ENCODE measurements at places on chromosomes 12 and 14. TPM values are rescaled to one million over a fixed set of nuclear protein-coding genes. Genes with fewer than 3 reads are reported as not detected.

GRCh38 chr14:72611506-72611905, 282.4 kb downstream of the DPF3 start:
- no peak for DNase-seq

DNA sequence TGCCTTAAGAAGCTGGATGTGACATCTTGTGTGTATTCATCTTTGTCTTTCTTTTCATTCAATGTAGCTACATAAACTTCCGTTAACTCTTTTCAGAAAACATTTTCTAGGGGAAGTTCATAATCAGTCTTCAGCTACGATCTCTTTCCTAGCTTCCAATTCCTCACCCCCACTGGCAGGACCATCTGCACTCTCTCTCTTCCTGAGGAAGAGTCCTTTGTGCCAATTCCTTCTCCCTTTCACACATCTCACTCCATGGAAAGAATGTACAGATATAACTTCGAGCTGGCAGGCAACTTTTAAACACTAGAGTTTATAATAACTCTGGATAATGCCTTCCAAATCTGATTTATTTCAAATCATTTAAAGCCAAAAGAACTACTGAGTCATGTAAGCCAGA, 495.7 kb downstream of the GALC start:
- no peak for DNase-seq

The INHBC gene
- total RNA-seq = not detected

The PABPN1 gene
- total RNA-seq = 94.9 TPM

DNA sequence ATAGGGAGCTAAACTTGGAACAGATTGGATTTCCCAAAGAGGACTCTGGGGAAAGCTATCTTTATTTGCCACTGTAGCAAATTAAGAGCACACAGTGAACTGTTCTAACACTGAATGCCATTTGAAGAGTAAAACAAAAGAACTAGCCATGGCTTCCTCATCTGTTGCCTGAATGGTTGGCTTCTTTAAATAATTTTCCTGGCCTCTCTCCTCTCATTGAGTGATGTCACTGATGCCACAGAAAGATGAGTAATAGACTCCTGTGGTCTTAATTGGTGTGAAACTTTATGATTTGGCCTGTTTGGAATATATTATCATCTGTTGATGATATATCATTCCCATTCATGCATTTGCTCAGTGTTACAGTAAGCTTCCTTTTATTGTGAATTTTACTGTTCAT, 42.5 kb downstream of the WDR20 start:
- no peak for DNase-seq

The GLIPR1L1 gene
- not detected for total RNA-seq

The BICDL1 gene
- 22.3 TPM for total RNA-seq

DNA sequence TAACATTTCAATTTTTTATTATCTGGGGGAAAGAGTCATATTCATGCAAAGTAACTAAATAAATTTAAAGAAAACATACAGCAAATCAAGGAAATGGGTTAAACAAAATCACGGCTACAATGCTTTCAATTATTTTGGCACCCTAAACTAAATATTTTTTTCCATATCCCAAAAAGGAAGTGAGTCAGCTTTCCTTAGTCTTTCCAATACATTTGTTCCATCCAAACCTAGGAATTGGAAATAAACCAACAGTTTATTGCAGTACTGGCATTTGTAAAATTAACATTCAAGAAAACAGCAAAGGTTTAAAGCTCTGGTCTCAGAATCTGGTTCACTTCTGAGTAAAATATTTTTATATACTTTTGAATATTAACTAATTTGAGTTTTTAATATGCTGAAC, 89.2 kb downstream of the BCL2L14 start:
- DNase-seq = no peak

DNA sequence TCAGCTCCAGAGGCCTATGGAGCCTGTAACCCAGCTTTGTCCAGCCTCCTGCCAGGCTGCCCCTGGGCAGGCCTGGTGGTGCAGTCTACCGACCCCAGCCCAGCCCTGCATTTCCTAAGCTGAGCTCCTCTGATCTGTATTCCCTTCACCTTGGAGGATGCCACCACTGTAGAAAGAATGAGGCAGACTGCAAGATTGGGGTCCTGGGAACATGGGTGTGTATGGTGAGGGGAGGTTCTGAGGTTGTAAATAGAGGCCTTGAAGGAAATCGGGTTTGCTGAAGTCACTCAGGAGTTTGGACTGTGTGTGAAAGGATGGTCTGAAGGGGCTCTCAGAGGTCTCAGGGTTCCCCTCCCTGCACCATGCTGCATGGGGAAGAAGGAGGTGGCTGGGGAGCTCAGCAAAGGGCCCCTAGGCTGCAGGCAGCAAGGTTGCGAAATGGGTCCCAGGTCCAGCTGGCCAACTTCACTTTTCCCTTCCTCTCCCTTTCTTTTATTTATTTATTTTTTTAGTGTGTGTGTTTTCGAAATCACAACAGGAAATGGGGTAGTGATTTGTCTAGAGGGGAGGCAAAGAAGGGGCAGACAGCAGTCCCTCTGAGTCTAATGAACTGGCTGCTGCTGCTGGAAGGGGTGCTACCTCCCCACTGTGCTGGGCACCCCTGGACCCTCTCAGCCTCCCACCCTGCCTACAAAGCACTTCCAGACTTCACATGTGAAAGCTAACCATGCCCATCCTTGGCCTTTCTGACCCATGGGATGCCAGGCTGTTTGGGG, 1.2 kb upstream of the LRP1-AS start:
- no peak for DNase-seq

- no peak for DNase-seq
Observed at GRCh38 chr12:2451025-2451424, 343.7 kb upstream of the FKBP4 start.

DNA sequence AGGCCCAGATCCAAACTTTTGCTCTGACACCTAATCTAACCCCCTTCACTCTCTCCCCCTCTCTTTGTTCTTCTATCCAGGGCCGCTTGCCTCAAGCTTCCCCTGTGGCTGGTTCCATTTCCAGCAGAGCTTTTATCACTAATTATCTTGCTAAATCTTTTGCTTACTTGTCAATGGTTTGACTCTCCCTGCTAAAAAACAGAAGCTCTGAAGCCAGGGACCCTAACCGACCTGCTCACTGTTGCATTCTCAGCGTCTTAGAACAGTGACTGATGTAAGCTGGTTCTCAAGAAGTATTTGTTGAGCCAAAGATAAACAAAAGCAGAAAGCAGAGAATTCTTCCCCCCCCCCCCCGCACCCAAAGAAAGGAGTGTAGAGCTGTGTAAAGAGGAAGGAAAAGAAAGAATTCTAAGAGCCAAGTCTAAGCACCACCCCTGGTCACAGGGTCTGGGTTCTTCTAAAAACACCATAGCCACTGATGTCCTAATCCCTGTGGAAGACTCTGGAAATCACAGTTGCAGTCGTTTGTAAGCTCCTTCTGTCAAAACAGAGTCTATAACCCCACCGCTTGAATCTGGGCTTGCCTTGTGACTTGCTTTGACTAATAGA, 385.8 kb downstream of the MED13L start:
- no peak for DNase-seq

DNA sequence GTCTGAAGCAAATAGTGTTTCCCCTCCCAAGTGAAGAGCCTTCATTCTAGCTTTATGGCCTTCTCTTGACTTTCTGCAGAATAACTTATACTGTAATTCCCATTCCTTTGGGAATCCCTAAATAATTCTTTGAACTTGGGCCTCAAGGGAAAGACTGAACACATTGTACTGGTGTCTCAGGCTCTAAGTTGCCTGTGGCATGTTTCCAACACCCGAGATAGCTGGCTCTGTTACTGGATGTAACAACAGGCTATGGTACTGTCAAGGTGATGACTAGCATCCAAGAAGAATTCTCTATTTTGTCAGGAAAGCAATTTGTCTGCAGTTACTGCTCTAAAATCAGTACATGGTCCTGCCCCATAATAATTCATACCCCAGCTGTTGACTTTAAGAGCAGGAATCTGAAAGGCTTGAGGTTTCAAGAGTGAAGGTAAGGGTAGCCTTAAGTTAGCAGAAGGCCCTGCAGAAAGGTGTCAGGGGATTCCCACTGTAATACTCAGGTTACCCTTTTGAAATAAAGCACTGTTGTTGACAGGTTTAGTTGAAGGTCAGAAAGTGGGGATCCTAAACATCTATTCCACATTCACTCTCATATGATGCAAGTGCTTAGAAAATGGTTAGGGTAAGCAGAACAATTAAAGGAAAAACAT, 5.2 kb downstream of the GPX2 start:
- no peak for DNase-seq

DNA sequence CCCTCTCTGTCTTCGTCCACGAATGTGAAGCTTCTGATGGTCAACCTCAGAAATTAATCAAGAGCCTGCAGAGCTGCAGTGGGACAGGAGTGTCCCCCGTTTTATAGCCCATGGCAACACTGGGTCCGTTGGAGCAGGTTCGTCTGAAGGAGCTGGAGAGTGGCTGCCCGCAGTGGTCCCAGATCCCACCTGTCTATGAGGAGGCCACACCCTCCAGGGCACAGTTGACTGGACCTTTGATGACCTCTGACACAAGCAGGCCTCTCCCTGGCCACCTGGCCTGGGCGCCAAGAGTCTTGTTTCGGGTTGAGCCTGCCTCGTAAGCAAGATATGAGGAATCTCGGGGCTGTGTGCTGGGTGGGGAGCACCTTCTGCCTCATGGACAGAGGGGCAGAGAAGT, 100.7 kb upstream of the SFSWAP start:
- DNase-seq = no peak

- no peak for DNase-seq
Observed at GRCh38 chr12:27907766-27908165, 64.8 kb downstream of the PTHLH start.

DNA sequence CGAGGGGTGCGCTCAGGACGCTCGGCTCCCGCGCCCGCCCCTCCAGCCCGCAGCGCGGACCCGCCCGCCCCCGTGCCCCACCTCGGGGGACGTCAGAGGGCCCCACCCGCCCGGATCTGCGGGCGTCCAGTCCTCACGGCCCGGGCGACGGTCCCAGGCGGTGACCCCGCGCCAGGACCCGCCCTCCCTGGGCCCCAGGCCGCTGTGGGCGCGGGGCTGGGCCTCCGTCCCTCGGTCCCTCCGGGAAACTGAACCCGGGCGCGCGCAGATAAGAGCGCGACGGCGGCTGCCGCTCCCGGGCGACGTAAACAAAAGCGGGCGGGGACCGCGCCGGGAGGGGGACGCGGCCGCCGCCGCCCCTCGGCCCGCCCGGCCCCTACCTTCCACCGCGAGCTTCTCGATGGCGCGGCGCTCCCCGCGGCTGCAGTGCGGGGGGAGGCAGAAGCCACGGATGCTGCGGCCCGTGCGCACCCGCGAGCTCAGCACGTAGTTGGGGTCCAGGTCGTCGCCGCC, 1.1 kb downstream of the CKB start:
- DNase-seq = no peak

The PZP gene
- 0.59 TPM for total RNA-seq

GRCh38 chr12:99005601-99006000, 360.5 kb downstream of the APAF1 start:
- DNase-seq = no peak

The SPTLC2 gene
- total RNA-seq = 68.1 TPM

DNA sequence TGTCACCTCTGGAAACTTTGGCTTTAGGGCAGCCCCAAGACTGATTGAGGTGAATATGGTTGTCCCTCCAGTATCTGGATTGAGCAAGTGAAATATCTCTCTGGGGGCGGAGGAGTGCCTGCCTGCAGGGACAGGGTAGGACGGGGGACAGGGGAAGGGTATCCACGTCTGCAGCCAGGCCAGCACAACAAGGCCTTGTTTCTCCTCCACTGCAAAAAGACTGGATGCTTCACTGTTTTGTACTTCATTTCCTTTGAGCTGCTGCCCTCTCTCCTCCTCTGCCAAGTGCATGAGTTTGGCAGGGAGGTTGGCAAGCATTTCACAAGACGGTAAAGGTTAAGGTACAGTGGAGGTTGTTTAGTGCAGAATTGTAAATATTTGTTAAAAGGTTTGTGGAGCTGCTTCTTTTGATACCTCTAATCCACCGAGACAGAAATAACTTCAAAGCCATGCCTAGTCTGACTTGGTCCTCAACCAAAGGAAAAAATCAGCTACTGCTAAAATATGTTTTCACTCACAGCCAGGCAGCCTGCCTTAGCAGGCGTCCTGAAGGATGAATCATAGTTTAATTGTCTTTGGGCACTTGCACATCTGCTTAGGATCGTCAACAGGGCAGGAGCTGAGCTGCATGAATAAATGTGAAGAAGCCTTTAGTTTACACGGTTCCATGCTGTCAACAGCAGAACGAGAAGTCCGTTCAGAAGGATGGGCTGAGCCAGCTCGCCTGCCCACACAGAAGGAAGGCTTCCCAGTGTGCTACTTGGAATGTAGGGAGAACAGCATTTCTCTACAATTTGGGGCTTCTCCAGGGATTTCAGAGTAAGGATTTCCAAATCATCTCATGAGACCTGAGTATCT, 269.7 kb downstream of the TTC6 start:
- DNase-seq = peak; percentile 7

GRCh38 chr12:92628476-92628875, 74.3 kb upstream of the PLEKHG7 start:
- DNase-seq = no peak

DNA sequence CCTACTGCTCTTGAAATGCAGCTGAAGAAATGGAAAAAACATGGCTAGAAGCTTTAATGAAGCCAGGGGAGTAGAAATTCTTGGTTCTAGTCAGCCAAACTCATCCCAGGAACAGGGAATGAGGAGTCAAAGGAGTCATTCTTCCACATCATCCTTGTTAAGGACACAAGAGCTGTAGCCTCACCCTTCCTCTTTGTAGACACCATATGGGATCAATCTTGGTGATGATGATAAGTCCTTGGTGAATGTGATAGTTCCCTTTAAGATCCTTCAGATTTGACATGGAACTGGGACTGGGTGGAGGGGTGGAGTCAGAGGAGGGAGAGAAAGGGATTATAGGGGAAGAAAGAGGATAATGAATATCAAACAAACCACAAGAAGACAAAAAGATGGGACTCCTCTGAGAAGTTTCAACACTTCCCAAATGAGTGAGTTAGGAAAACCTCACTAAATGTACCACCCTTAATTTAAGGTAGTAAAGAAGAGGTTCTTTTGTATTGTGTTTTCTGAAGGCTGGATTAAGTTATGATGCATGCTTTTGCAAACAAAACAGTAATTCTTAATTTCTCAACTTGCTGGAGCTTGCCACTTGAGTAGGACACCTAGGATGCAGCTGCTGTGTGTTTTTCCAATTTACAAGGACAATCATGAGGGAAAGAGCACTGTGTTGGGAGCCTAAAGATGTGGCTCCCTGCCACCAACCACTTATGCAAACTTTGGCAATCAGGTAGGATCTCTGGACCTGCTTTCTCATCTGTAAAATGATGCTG, 104.0 kb downstream of the WIF1 start:
- DNase-seq = no peak

DNA sequence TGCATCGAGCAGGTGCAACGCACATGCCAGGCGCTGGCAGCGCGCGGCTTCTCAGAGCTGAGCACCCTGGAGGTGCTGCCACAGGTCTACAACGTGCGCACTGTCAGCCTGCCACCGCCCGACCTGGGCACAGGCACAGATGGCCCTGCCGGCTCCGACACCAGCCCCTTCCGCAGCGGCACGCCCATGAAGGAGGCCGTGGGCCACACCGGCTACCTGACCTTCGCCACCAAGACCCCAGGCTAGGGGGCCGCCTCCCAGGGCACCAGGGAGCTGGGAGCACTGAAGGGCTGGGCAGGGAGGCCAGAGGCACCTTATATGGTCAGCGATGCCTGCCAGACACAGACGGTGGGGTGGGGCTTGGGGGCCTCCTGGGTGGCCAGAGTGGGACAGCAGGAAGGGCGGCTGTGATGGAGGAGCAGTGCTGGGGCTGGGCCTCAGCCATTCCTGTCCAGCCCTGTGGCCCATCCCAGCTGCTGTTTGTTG, 5.6 kb downstream of the TRMT61A start:
- no peak for DNase-seq

The NANOG gene
- total RNA-seq = 0.20 TPM

GRCh38 chr12:65756956-65757511, 67.2 kb upstream of the HMGA2 start:
- DNase-seq = no peak

Data from spinal cord (tissue), 10 donors.